ENCODE measurements at places on chromosomes 6 and 20.

DNA sequence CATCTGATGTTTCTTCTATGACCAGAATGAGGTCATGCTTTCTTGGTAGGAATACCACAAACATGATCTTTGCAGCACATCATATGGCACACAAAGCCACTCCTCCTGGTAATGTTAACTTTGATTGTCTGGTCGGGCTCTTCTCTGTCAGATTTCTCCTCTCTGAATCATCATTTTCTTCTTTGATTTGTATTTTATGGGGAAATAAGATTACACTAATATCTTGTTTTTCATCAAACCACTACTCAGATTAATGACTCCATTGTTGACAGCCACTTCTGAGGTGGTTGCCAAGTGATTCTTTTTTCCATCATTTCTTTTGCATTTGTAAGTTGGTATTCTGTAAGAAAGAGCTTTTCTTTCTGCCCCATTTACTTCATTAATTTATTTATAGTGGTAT lies 29.5 kb downstream of the TRMT11 start:
- no peak for DNase-seq

- no peak for DNase-seq
Observed at GRCh38 chr6:170173335-170173881, 117.5 kb downstream of the DLL1 start.

DNA sequence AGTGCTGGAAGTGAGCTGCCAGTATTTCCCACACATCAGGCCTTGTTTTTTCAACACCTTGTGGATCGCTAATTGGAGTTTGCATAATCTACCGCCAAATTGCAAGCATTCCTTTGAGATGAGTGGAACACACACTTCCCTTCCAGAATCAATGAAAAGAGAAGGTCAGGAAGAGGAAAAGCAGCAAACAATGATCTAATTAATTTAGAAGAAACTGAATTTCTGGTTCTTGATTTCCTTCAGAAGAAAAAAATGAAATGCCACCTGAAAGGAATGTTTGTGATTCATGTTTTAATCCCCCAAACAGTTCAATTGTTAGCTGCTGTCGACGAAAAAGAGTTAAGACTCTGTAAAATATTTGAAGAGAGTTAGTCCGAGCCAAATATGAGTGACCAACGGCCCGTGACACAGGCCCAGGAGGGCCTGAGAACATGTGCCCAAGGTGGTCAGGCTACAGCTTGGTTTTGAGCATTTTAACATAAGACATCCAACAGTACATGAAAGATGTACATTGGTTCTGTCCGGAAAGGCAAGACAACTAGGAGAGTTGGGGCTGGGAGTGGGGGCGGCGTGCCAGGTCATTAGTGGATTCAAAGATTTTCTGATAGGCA lies 182.3 kb downstream of the MTFR2 start:
- no peak for DNase-seq

DNA sequence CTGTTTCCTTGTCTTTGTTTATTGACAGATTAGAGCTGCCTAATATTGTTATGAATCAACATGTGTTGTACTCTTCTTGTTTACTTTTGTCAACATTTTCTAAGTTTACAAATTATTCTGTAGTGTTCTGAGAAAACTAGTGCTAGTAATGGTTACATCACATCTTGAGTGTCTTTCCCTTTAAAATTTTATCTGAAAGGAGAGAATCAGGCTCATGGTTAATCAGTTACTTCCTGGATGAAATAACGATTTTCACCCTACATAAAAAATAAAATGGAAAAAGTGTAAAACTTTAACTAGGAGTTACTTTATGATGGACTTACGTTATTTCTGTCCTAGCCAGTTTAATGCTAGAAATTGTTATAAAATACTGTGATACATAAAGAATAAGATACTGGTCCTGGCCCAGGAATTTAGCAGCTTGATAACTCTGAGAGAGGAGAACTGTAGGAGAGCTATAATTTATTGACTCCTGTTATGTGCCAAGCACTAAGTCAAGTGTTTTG lies 26.4 kb upstream of the BMP5 start:
- no peak for DNase-seq

DNA sequence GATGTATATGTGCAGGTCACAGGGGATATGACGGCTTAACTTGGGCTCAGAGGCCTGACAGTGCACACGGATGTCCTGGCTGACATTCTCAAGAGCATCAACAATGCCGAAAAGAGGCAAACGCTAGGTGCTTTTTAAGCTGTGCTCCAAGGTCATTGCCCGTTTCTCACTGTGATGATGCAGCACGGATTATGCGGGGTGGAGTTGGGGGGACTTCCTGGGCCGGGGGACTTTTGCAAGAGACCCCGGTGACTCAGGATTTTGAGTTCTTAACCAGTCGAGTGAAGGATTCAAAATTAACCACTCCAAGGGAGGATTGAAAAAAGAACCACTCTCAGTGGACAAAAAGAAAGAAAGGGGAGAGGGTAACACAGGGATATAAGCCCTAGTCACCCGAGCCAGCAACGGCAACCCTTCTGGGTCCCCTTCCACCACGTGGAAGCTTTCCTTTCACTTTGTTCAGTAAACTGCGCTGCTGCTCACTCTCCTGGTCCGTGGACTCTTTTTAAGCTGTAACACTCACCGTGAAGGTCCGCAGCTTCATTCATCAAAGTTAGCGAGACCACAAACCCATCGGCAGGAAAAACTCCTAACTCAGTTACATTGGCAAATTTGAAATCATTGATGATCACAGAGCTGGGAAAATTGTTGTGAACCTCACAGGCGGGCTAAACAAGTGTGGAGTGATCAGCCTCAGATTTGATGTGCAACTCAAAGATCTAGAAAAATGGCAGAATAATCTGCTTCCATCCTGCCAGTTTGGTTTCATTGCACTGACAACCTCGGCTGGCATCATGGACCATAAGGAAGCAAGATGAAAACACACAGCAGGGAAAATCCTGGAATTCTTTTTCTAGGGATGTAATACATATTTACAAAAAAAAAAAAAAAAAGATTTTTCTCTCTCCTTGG lies 199.3 kb downstream of the ARID1B start:
- no peak for DNase-seq

GRCh38 chr6:109669811-109670210 lies 21.2 kb downstream of the AK9 start:
- no peak for DNase-seq

GRCh38 chr6:97668716-97669115 lies 385.7 kb upstream of the MMS22L start:
- no peak for DNase-seq

- no peak for DNase-seq
Observed at GRCh38 chr6:169345146-169345545, 91.5 kb upstream of the THBS2 start.

DNA sequence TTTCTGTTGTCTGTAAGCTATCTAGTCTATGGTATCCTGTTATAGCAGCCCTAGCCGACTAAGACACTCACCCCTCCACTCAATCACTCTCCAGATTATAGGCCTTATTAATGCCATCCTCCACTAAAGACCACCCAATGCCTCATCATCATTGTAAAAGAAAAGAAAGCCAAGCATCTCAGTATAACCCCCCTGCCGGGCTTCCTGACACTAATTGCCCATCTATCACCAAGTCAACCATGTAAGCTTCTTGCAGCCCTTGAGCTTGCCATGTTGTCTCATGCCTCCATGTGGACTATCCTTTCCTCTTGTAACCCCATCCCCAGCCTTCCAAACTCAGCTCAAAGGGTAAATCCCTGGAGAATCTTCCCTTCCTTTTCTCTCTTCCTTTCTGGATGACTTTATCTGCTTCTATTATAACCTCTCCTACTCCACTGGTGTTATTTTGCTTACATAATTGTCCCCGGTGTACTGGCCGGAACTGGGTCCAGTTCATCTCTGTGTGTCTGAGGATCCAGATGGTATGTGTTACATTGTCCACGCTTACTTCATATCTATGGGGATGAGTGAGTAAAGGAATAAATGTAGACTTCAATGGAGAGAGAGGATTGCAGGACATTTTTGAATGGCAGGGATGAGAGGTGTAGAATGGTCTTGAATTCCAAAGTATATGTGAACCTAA lies 202.9 kb upstream of the SOX4 start:
- DNase-seq: no peak

GRCh38 chr6:24566020-24566767 lies 71.4 kb downstream of the ALDH5A1 start:
- DNase-seq: no peak

- DNase-seq: no peak
Observed at GRCh38 chr6:56291302-56291917, 44.0 kb upstream of the COL21A1 start.

DNA sequence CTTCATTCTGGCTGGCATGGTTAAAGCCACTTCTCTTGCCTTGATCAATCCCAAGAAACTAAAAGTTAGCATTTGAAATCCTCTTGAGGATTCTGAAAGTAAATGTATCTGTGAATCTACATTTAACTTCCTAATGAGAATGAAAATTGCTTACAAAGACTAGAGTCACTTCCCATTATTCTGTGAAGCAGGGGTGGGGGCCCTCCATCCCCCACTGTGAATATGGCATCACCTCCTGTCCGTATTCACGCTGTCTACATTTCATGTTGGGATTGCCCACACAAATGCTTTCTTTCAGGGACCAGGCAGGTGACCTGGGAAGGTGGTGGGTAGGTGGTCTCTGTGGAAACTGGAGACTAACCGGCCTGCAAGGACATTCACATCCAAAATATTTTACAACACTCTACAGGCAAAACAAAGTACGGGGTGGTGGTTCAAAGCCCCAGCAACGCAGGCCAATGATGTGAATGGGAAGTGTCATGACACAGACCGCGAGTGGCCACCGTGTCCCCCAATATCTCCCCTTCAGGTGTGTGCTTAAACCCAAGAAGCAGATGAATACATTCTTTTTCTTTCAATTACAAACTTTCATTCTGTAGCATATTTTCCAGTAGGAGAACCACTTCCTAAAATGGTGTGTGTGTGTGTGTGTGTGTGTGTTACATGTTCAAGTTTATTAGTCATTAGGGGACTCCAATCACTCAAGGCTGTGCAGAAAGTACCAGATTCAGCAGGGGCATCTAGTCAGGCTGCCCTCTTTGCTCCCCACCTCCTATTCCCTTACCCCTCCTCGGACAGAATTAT lies 132.2 kb downstream of the PRND start:
- no peak for DNase-seq

GRCh38 chr6:122393351-122393896 lies 6.0 kb upstream of the HSF2 start:
- no peak for DNase-seq

DNA sequence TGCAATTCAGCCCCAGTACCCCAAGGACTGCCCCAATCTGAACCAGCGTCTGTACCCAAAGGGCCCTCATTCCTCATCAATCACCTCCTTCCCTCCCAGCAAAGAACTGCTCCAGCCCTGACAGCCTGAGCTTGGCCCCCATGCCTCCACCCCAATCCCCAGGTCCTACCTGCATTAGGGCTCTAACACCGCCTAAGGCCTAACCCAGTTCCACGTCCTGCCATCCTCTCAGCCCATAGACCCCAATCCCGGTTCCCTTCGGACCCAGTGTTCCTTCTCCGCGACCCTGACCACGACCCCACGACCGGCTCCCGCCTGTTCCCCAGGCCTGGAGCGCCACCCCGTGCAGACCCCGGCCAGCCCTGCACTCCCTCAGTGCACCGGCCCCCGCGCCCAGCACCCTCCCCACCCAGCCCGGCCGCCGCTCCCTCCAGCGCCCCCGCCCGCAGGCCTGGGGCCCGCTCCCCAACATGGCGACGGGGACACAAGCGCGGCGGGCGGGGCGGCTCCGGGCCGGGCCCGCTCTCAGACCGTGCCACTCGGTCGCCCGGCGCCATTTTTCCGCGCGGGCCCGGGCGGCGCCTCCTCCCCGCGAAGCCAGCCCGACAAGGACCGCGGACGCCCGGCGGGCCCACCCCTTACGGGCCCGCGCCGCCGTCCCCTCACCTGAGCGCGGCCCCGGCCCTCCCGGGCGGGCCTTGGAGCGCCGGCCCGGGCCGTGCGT lies 483 bp downstream of the NCOA6 start:
- DNase-seq: peak; percentile 61

DNA sequence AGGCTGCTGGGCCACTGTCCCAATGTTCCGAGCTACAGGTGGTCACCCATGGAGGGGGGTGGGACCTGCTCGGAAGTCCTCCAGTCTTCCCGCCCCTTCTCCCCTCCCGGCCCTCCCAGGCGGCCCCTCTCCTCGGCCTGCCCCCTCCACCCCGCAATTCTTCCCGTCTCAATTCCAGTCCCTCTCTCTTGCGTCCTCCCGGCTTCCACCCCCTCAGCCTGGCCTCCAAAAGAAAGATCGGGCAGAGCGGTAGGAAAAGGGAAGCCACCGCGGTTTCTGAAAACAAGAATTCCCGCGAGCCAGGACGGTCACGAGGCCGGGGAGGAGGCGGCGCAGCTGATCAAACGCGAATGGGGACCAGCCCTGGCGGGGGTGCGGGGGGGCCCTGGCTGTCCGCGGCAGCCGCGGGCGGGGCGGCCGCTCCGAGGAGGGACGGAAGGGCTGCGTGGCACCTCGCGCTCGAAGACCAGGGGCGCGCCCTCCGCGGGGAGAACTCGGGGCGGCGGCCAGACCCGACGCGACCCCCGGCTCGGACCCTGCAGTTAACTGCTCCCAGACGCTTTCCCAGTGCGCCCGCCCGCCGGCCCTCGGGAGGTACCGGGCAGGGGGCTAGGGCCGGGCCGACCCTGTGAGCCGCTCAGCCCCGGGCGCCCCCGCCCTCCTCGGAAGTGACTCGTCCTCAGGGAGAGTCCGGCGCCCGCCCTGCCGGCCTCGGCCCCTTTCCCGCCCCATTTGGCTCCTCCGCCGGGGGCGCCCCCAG lies 1.0 kb downstream of the PXDC1 start:
- DNase-seq: no peak

GRCh38 chr6:41371461-41371991 lies 36.1 kb downstream of the NCR2 start:
- no peak for DNase-seq

- DNase-seq: no peak
Observed at GRCh38 chr6:37239526-37239925, 18.0 kb upstream of the TBC1D22B start.

DNA sequence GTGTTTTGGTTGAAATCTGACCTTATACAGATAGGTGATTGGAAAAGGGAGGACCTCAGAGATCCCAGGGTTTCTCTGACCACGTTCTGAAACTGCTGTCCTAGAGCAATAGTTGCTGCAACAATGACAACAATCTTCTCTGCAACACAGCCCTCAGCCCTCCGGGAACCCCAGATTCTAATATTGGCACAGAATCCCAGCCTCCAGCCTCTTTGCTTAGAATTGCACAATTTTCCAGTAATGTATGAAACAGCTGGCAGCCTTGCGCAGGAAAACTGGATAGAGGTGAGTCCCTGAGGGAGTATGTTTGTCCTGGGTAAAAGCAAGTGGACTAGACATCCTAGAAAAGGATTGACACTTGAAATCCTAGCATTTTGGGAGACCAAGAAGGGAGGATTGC lies 30.4 kb upstream of the PNRC1 start:
- no peak for DNase-seq

DNA sequence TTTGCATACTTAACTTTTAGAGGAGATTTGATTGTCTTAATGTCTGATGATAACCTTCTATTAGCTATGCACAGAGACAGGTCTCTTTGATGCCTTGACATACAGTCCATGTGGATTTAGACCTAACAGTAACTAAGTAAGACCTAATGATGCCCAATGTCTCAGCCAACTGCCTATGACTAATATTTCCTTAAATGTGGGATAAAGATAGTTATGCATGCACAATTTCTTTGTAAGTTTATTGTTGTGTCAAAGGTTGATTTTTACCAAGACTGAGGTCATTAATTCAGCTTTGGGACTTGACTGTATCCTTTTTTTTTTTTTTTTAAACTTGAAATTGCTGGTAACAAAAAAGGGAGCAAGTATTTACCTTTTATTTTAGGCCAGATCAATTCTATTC lies 450.0 kb downstream of the HAO1 start:
- DNase-seq: no peak

All from activated T-cell treated with anti-CD3 and anti-CD28 coated beads for 1 hour (primary cell).